Camera-type eye (tissue), 1 donor: ENCODE measurements at places on chromosomes 7 and 10. TPM values are rescaled to one million over a fixed set of nuclear protein-coding genes. Genes with fewer than 3 reads are reported as not detected.

Gene HTR7
- 1.2 TPM for total RNA-seq

Gene TMEM270
- total RNA-seq = not detected

Gene RSPH10B
- total RNA-seq = 0.38 TPM

Gene MSMB
- not detected for total RNA-seq

Gene C10orf105
- 0.11 TPM for total RNA-seq

Gene GIMAP7
- 4.1 TPM for total RNA-seq

Gene C10orf143
- 0.71 TPM for total RNA-seq

Gene LOXL4
- total RNA-seq = 7.9 TPM

Gene OPN4
- total RNA-seq = not detected

Gene PLCE1
- total RNA-seq = 28.2 TPM

Gene ASB4
- 1.0 TPM for total RNA-seq

Gene DPP6
- total RNA-seq = 12.1 TPM

Gene LRIT2
- total RNA-seq = 4.0 TPM

Gene LRRTM3
- total RNA-seq = 5.2 TPM

Gene ITIH5
- total RNA-seq = 49.9 TPM

Gene ACHE
- 25.7 TPM for total RNA-seq

Gene LIPJ
- total RNA-seq = 0.22 TPM

Gene IKZF1
- total RNA-seq = 4.4 TPM

Gene NRCAM
- total RNA-seq = 171 TPM

Gene RAMP3
- total RNA-seq = 18.1 TPM

Gene TRIM50
- not detected for total RNA-seq

Gene BEND7
- total RNA-seq = 35.7 TPM

Gene C1QL3
- 3.4 TPM for total RNA-seq
